ENCODE measurements at places on chromosomes 3 and 15. TPM values are rescaled to one million over a fixed set of nuclear protein-coding genes. Genes with fewer than 3 reads are reported as not detected.

The BUB1B gene
- total RNA-seq = 23.8 TPM

The SEMA5B gene
- total RNA-seq = 10.8 TPM

The OXTR gene
- total RNA-seq = 1.6 TPM

The IL17RD gene
- total RNA-seq = 33.4 TPM

The NR1I2 gene
- total RNA-seq = 0.11 TPM

The SLC28A1 gene
- 0.11 TPM for total RNA-seq

The LRRC2 gene
- 4.3 TPM for total RNA-seq

The ARHGEF26 gene
- total RNA-seq = 18.2 TPM

The SV2B gene
- total RNA-seq = 4.5 TPM

GRCh38 chr15:48352474-48353072, 21.3 kb downstream of the DUT start:
- DNase-seq = no peak

DNA sequence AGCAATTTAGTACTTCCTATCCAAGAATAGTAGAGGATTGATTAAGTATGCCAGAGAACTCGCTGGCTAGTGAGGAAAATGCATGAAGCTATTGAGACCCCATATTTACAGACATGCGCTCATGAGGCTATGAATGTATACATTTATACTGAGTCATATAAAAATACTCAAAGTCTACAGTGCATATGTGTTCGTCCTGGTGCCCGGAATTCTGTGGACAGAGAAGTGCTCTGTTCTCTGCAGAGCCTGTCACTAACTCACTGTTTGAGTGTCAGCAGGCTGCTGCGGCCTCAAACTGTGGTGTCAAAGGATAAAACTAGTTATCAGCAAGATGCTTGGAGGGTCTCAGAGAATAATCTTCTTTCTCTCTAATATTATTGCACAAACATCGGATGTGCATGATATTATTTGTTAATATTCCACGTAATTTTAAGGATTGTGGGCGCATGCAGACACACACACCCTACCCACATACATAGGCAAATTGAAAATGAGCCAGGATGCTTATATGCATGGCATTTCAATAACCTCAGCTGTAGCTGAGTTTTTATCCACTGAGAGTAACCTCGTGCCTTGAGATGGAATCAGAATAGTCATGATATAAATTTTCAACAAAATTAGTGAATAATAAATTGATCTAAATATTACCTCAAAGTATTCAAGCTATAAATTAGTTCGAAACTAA, 50.0 kb upstream of the TSC22D2 start:
- no peak for DNase-seq

DNA sequence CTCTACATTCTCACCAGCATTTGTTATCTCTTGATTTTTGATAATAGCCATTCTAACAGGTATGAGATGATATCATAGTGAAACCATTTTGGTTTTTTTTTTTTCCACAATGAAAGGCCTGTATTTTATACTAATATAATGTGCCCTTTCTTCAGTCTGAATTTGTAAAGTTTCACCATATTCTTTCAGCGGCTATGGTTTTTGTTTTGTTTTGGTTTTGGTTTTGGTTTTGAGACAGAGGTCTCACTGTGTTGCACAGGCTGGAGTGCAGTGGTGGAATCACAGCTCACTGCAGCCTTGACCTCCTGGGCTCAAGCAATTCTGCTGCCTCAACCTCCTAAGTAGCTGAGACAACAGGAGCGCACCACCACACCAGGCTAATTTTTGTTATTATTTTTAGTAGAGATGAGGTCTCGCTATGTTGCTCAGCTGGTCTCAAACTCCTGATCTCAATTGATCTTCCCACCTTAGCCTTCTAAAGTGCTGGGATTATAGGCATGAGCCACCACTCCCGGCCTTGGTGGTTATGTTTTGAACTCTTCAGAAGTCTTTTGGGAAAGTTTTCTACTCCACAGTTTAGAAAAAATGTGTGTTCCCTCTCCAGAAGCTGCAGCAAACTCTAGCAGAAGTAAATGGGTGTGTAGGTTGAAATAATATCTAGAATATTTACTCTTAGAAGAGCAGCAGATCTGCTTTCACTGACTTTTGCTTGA, 110.2 kb upstream of the UMPS start:
- DNase-seq = no peak

DNA sequence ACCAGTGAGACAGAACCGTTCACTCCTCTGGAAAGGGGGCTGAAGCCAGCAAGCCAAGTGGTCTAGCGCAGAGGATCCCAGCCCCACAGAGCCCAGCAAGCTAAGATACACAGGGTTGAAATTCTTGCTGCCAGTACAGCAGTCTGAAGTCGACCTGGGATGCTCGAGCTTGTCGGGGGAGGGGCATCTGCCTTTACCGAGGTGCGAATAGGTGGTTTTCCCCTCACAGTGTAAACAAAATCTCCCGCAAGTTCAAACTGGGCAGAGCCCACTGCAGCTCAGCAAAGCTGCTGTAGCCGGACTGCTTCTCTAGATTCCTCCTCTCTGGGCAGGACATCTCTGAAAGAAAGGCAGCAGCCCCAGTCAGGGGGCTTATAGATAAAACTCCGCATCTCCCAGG, 11.4 kb downstream of the CEP97 start:
- DNase-seq = no peak

GRCh38 chr15:73944161-73945129, 18.2 kb downstream of the LOXL1 start:
- DNase-seq = no peak

DNA sequence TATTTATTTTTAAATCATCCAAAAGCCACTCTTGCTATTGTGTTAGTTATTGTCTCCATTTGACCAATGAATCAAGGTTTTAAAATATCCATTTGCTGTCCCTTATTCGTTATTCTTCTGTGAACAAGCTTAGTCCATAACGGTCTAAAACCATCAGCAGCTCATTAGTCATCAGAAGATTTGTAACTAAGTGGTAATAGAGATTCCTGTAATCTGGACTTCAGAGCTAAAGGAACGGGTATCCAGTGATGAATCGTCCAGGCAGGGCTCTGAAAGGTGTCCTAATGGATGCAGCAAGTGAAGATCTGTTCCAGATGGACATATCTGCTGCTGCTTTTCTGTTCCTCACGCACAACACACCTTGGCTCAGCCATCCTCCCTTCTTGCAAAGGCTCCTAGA, 362.7 kb upstream of the CFAP20DC start:
- no peak for DNase-seq

DNA sequence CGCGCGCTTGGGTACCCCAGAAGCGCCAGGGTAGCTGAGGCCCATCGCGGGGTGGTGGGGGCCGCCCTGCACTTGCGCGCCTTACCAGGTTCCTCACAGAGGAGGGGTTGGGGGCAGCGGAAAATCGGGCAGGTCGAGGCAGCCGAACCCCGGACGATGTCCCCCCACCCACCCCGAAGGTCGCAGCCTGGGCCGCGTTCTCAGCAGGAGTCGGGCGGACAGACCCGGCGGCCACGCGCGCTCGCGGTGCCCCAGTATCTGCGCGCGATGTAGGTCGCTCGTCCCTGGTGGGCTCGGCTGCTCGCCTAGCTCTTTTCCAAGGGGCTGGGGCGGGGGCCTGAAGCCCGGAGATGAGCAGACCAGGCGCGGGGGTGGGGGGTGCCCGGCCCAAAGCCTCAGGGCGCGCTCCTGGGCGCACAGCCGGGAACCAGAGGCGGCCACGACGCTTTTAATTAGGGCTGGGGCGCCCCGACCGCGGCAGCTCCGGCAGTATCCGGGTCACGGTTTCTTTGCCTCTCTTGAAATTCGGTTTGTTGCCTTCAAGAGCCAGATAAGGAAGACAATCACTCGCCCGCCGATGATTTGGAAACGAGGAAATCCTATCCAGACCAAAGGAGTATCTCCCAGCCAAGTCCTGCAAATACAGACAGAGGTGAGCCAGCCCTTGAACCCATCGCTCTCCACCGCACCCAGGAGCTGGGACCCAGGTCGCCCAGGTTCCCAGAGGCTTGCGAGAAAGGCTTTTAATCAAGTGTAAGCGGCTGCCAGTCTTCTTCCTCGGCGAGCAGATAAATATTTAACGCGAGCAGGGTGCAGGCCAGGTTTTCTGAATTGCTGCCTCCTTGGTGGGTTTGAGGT, 4.6 kb downstream of the SKOR1 start:
- DNase-seq = no peak

GRCh38 chr3:187264021-187264420, 27.5 kb downstream of the MASP1 start:
- DNase-seq = no peak

- no peak for DNase-seq
Observed at GRCh38 chr15:100968050-100968966, 49.2 kb downstream of the LRRK1 start.

GRCh38 chr3:39222462-39222861, 30.1 kb upstream of the XIRP1 start:
- DNase-seq = no peak

DNA sequence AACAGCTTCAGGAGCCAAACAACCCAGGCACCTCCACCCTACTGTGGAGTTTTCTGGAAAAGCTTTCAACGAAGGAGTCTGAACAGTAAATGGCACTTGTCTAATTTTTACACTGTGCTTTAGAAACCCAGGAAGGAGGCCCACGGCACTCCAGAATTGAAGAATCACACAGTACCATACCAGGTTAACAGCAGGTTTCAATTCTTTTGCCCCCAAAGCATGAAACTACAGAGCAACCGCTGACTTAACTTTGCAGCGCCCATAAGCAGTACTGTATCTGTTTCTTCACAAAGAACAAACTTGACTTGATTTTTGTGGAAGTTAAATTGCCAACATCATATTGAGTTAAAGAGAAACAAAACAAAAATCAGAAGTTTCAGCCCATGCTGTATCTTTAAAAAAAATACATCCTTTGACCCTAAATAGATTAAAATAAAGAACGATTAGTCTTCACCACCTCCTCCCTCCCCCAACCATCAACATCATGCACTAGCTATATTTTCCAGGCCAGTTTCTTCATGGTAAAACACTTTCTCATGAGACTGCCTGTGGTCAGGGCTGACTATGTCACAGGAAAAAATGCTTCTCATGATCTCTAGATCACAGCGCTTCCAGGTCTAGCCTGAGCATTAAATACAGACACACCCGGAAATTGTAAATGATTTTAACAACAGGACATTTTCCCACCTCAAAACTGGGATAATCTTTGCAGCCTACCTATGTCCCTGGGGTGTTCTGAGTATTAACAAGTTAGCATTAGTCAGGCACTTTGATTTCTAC, 456.3 kb downstream of the FOXP1 start:
- DNase-seq = no peak
